ENCODE measurements at places on chromosomes 6 and 20.

DNA sequence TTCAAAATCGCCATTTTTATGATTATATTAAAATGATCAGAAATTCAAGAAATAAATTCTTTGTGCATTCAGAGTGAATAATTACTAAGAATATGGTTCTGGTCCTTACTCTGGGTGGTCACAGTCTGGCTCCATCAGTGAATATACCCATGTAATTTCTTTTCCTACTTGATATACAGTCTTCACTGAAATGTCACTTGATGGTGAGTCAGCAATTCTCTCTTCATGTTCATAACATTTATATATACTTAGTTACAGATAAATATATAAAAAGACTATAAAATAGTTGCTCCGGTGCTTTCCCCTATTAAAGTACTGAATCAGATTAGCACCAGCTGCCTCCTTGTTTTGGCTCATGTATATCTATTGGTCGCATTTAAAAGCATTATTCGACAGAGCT is 56.4 kb upstream of the MTRF1L start:
- DNase-seq: no peak

GRCh38 chr6:158722176-158722729 is 72.4 kb downstream of the SYTL3 start:
- DNase-seq: no peak

DNA sequence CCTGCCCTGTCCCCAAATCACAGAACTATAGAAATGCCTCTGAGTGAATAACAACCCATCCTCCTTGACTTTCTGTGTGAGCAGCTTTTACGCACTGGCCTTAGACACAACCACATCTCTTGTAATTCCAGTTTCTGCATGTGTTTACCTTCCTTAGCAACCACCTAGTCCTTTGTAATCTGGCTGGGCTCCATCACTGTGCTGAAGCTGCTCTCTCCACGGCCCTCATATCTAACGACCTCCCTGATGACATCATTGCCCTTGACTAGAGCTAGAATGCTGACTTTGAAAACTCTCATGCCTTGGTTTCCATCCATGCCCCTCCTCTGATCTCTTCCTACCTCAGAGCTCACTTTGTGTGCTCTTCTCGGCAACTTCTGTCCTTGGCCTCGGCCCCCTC is 30.5 kb upstream of the GLP1R start:
- no peak for DNase-seq

DNA sequence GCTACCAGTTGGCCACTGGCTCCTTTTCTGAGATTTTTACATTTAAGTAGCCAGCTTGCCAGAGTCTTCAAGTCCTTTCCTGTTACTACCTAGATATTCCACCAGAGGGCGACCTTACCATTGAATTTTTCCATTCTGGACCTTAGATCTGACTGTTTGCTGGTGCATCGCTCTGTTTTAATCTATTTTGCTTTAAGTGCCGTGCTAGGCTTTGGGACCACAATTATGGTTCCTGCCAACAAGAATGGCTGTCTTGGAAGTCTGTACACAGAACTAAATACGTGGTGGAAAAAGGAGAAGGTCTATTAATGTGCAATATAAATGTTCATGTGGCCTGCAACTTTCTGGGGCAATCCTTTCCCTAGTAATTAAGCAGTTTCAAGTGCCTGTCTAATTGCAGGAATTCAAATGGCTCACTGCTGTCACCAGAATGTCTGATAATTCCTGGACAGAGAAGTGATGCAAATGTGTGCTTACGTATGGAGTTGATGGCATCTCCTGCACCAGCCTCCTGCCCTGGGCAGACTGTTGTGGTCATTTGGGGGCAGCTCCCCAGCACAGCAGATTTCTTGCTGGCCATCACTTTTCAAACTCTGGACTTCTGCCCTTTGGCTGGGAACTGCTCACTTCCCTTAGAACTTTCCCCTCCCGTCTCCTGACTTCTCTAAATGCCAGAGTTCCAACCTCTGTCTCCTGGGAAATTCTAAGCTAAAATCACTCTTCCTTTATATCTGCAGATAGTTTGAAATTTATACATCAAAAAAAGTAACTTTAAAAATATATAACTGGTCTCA is 5.6 kb upstream of the HLA-DOA start:
- DNase-seq: no peak

DNA sequence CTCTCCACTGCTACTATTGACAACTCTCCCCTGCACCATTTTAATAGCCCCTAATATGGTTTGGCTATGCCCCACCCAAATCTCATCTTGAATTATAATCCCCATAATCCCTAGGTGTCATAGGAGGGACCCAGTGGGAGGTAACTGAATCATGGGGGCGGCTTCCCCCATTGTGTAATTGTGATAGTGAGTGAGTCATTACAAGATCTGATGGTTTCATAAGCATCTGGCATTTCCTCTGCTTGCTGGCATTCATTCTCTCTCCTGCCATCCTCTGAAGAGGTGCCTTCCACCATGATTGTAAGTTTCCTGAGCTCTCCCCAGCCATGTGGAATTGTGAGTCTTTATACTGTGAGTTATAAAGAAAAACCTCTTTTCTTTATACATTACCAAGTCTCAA is 74.1 kb upstream of the TCF21 start:
- no peak for DNase-seq

GRCh38 chr20:53947501-53948195 is 122.7 kb downstream of the BCAS1 start:
- no peak for DNase-seq

DNA sequence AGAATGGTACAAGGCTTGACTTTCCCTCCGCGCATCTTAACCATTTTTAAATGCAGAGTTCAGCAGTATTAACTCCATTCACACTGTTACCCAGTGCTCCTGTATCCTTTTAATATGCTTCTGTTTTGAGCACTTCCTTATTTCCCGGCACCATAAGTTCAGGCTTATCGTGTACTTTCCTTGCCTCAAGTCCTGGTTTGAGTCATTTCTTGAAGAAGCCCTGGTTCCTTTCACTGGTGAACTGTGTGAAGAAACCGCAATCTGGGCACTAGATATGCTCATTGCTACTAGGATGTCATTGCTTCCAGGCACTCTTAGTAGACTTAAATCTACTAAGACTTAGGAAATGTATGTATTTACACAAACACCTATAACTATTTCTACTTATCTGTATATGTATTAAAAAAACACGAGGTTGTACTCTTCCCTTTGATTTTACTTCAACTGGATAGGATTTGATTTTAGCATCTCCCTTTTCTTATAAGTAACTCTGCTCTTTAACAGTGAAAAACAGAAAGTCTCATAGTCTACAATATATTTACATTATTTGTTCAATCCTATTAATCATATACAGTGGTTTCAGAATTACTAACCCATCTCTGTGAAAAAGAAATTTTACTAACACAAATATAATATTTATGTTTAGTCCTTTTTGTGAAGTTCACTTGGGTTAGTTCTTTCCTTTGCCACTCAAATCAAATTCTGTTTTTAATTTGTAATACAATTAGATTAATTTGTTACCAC is 135.5 kb downstream of the CDKAL1 start:
- DNase-seq: no peak

DNA sequence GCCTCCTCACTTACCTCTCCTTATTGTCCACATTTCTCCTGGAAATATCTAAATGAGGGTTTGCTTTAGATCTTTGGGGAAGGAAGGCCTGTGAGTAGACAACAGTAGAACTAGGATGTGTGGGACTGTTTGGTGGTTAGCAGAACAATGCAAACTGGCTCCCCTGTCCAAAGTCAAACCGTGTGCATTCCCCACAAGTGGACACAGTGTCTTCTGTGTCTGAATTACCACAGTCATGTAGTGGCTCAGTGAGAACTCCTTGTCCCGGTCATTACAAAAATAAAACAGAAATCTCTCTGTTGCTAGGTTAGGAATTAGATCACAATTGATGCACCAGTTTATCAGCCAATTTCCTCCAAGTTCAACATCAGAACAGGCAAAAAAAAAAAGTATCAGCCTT is 455 bp upstream of the ADGRF4 start:
- DNase-seq: no peak

GRCh38 chr6:13863699-13864155 is 49.4 kb upstream of the MCUR1 start:
- no peak for DNase-seq

DNA sequence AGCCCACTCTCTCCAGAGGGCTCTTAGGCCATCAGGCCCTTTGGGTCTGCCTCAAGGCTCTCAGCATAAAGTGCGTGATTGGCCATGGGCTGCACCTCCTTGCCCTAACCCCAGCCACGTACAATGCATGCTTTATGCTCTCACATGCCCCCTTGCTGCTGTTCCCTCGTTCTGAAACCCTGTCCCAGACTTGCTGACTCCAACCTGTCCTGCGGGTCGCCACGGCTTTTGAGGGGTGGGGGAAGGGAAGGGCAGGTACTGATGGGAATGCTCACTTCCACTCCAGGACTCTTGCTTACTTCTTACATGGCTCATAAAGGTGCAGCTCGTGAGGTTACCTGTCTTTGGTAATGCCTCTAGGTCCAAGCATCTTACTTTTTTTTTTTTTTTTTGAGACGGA is 6.0 kb downstream of the ARMC12 start:
- no peak for DNase-seq

DNA sequence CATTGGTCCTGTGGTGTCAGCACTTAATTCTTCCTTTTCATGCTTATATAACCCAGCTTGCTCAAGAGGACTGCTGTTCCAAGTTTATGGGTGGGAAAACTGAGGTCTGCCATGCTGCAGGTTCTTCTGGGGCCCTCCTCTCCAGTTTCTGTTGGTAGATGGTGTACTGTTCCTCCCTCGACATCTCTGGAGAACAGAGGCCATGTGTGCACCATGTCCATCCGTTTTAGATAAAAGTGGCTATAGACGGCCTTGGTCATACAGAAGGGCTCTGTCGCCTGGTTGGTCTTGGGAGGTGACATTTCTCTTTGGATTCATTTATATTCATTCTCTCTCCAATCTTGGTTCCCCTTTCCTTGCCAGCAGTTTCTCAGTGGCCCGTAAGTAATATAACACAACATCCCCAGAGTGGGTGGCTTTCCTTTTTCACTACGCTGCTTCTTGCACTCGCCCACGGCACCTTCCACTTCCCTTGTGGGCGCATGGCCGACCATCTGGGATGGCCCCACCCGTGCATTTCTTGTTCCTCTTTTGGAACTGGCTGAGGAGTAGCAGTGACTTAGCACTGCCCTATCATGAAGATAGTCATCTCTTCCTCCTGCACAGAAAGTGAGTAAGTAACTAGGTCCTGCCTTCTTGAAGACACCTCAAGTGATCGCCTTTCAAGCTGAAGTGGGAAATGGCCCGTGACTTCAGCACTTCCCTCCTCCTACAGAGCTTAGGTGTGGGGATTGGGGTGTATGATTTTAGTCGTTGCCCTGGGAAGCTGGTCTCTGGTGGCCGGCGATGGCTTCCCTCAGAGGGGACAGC is 94.2 kb downstream of the RREB1 start:
- peak; percentile 63 for DNase-seq

DNA sequence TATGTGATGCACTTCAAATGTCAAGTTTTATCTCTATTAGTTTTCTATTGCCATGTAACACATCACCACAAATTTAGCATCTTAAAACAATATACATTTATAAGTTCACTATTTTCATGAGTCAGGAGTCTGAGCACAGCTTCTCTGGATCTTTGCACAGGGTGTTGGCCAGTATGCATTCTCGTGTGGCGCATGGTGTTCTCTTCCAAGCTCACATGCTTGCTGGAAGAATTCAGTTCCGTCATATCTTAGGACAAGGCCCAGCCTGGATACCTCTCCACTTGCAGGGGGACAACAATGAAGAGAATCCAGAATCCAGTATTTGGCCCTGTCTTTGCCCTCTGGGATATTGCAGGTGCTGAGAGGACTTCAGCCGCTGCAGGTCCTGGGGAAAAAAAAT is 51.0 kb upstream of the ECI2 start:
- no peak for DNase-seq

DNA sequence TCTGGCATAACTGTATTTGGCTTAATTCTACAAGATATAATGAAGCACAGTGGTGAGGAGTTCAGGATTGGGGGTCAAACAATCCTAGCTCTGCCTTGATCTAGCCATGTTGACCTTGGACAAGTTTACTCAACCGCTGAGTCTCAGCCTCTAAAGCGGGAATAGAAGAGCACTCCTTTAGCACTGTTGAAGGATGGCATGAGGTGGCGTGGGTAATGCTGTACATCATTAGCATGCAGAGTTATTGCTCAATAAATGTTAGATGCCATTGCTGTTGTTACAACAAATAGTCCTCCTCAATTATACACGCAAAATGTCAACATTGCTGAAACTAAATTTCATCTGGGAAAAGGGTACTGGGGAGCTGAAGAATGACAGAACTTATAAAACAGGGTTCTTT is 78.6 kb downstream of the KIF13A start:
- DNase-seq: no peak

DNA sequence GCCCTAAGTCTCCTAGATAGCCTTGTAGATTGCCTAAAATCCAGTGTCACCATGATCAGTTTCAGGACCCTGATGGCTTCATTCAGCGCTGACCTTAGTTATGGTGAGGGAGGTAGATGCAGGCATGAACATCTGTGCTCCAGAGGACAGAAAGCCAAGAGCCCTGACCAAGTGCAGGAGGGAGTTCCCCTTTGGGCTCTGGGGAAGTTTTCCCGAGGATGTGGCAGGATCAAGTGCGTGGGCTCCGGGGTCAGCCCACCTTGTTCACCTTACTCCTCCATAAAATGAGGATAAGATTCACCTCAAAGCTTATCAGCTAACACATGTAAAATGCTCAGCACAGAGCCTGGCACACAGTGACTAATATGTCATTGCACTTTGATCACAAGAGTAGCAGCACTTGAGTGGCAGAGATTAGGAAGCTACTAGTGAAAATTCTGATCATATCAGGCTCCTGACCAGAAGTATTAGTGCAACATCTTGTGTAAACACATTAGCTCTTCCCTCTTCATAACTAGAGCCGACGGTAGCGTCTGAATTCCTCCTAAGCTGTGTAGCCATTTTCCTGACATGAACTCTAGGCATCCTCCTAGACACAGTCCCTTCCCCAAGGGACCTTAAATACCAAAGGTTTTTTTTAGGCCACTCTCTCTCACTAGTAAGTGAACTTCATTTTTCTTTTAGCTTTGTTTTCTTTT is 125.2 kb downstream of the SULF2 start:
- DNase-seq: no peak

DNA sequence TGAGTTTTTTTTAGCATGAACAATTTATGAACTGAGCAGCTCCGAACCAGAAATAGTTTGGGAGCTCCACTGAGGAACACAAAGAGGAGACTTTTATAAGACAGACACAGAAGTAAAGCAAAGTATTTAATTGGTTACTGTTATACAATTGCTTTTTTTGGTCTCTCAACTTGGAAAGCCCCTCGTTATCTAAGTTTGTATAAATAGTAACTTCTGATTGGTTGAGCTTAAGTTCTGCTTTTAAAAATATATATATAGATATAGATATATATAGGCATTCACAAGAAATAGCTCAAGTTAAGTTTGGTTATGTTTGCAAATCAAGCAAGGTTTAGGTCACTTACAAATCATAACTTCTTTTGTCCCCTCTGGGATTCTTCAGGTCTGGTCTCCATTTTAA is 20.2 kb upstream of the NCR2 start:
- no peak for DNase-seq
